Stimulated activated CD8-positive, alpha-beta memory T cell treated with anti-CD3 and anti-CD28 coated beads, Interleukin-15, amount 100 ng/mL, for 24 hours (primary cell): ENCODE measurements at places on chromosomes 2 and 18.

GRCh38 chr2:180416627-180417026, 409.5 kb upstream of the CWC22 start:
- DNase-seq, result no peak

- DNase-seq, result no peak
Observed at GRCh38 chr2:74620671-74621070, 27.5 kb downstream of the M1AP start.

DNA sequence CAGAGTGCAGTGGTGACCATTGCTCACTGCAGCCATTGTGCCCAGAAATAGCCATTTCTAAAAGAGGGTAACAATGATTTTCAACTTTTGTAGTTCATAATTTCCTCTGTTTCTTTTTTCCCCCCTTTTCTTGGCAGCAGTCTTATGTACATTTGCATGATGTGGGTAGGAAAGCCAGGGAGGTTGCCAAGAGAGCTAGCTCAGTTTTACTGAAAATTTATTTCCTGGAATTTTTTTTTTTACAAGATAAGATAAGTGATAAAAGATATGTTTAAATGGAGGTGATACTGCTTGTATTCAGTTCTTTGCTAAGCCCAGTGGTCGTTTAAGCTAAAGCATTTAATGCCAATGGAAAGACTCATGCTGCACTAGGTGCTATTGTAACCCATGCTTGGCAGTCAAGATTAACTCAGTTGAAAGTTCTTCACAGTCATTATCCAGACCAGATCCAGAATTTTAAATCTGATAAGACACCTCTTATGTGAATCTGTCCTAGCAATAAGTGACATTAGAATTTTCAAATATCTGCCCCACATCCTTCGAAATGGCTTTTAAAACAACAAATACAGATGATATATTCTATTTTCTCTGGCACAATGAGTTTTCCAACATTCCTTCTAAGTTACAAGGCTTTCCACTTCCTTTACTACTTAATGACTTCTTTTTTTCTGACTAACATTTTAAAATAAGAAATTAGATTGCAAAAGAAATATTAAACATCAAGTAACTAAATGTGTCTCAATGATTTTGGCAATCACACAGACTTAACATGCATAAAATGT, 4.4 kb upstream of the ATP8B1 start:
- no peak for DNase-seq

DNA sequence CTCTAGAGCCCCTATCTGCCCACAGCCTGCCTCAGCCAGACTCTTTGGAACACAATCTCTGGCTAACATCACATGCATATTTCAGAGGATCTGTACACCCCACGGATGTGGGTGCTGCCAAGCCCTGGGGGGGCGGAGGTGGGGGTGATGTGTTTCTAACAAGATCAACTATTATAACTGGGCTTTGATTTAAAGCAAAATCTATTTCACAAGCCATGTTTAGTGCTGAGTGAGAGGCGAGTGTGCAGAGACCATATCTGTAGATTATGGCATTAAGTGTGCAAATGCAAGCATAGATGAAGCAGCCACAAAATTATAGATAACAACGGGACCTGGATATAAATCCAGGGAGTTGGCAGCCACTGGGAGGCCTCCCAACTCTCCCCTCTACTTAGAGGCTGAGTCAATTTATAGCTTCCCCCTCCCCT, 135.8 kb upstream of the SMAD2 start:
- no peak for DNase-seq

GRCh38 chr2:64485961-64486360, 32.0 kb downstream of the LGALSL start:
- no peak for DNase-seq

DNA sequence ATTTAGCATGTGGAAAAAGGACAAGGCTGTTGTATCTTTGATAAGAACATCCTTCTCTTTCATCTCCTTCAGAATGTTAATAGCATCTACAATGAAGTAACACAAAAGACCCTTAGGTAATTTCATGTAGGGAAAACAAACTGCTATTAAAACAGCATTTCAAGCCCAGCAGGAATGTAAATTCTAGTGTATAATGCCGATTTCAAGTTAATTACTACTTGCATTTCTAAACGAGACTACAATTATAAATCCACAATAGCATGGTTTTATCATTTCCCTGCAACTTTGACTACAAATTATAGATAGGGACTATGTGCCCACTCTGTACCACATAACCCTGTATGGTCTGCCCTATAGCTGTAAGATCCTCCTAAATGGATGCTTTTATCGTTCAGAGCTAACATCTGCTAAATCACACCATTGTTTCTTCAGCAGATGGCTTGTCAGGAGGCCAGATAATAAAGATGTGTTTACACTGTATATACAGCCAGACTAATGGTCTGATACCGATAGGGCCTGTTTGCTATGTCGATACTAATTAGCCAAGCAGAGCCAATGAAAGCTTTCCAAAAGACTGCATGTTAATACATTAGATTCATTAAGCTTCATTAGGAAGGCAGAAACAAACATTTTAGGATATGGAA, 51.9 kb downstream of the LRPPRC start:
- DNase-seq, result no peak

DNA sequence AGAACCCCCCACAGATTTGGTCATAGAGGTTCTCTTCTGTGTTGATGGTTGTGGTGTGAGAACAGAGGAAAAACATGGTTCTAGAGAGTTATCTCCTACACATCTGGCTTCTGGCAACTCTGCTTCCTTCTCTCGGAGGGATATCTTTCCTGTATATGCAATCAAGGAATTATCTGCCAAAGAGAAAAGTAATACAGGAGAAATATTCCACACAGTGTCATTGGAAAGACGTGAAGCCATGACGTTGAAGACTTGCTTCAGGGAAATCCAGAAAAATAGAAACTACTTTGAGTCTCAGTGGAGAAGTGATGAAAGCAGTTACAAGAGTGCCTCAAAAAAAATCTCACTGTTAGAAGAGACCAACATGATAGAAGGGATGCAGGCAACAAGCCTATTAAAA, 78.5 kb downstream of the RAB31 start:
- DNase-seq, result no peak

- no peak for DNase-seq
Observed at GRCh38 chr2:21489080-21489479, 365.3 kb downstream of the TDRD15 start.

DNA sequence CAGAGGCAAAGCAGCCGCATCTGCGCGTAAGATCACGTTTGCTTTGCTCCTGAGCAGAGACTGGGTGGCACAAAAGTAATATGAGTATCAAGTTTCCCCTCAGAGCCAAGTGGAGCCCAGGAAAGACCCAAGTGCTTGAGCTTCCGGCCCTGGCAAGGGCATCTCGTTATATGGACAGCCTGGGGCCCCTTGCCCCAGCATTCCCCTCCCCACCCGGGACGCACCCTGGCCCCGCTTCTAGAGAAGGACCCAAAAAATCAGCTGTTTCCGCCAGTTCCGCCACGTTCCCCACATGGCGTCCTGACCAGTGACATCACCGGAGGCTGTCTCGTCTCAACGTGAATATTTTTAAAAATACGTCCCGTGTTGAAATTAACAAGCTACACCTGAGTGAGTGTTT, 135.1 kb downstream of the NFATC1 start:
- no peak for DNase-seq

DNA sequence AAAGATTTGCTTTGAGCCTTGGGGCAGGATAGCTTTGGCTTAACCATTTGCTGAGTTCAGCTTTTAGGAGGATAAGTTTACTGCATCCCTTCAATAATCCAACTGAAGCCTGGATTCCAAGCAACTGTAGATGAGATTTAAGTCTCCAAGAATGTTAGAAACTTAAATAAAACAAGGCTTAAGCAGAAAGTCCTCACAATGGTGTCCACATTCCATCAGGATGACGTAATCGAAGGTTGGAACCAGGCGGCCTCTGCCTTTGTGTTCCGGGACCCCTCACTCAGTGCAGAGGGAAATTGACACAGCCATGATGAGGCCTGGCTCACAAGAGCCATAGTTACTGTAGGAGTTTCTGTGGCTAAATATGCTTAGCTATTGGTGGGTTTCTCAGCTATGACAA, 260.4 kb downstream of the LPIN1 start:
- no peak for DNase-seq

- no peak for DNase-seq
Observed at GRCh38 chr2:70785137-70785911, 5.1 kb downstream of the FIGLA start.

- DNase-seq, result no peak
Observed at GRCh38 chr18:1965016-1965415, 606.3 kb downstream of the METTL4 start.

DNA sequence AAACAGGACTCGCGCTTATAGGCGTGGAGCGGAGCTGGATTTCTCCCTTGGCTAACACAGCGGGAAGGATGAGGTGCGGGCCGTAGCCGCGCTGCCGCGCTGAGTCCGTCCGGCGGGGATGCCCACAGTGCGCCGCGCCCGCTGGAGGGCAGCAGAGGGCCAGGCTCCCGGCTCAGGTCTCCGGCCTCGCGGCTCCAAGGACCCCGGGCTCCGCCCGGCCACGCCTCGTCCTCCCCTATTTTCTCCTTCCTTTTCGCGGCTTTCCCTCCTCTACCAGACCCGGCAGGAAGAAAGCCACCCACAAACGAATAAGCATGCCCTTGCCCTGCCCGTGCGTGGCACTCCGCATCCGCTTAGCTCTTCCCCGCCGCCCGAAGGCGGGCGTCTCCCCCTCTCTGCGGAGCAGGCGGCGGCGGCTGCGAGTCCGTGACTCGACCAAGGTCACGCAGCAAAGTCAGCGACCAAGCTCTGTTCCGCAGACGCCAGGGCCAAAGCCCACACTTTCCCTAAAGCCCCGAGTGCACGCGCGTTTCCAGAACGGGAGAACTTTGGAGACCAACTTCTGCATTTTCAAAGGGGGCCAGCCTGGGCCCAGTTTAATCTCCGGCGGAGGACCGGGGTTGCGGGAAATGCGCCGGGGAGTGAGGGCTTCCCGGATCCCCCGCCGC, 48.5 kb downstream of the KCNIP3 start:
- DNase-seq, result peak; percentile 50

GRCh38 chr2:127125821-127126220, 18.9 kb upstream of the BIN1 start:
- no peak for DNase-seq

GRCh38 chr2:25215948-25216679, 47.7 kb upstream of the POMC start:
- peak; percentile 76 for DNase-seq

DNA sequence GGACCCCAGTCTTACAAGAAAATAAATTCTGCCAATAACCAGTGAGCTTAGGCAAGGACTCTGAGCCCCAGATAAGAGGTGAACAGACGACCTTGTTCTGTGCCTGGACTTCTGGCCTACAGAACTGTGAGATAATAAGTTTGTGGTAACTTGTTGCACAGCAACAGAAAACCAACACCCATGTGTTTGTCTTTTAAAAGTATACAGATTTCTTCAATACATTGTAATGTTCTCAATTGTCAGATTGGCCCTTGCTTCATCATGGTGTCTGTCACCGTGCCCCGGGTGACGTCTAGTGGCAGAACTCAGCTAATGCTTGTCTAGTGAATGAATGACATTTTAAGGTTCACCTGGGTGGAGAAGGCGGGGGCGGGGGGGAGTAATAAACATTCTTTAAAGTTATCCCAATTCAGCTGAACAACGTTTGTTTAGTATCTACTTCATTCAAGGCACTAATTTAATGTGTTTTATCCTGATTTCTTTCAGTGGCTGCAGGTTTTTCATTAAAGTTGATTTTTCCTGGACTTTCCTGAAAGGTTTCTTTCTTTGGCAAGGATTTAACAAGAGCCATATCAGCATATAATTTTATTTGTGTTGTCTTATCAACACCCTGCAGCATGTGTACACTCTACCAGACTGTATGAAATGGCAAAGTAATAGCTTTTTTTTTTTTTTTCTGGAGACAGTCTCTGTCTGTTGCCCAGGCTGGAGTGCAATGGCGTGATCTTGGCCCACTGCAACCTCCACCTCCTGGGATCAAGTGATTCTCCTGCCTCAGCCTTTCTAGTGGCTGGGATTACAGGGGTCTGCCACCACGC, 123.8 kb upstream of the DLX2 start:
- no peak for DNase-seq

DNA sequence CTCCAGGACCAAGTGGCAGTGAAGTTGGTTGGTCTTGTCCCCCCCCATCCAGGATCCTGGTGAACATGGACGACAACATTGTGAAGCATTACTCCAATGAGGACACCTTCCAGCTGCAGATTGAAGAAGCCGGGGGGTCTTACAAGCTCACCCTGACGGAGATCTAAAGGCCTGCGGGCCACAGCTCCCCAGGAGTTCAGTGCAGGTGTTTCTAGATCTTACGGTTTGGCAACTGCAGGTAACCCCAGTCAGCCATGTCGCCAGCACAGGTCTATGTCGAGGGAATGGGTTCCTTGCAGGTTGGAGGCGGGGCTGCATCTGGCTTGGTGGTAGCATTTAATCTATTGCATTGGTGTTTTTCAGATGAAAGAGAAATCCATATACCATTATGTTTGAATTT, 42.8 kb upstream of the KLF11 start:
- no peak for DNase-seq

GRCh38 chr2:28355521-28356094, 37.0 kb upstream of the FOSL2 start:
- no peak for DNase-seq

DNA sequence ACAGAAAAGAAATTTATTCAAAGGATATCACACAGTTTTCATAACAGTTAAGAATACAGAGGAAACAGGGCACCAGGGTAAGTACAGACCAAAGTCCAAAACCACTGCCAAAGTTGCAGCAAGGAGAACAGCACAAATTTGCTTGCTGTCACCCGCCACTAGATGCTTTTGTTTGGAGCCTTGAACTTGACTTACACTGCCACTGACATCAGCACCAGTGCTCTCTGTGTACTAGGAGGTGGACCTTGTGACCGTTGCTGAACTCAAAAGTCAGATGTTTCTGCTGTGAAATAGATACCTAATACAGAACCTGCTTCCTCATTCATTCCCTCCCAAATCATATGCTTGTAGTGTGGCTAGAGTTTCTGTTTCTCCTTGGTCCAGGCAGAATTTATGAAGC, 578.3 kb upstream of the TMEFF2 start:
- no peak for DNase-seq

- no peak for DNase-seq
Observed at GRCh38 chr2:20511130-20511529, 64.3 kb downstream of the RHOB start.

DNA sequence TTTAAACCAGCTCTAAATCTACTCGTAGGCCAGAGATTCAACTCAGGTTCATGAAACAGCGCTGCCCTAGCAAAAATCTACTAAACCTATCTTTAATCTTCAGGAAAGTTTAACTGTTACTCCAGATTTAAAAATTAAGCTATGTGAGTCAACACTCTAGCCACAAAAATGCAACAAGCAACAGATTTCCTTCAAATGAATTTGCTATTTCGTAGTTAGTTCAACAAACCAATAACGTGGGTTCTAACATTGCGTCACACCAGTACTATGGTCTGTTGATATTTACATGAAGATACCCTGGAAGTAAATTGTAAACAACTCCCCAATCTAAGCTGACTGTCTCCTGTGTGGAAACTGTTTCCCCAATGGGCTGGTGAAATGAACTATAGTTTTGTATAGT, 71.2 kb downstream of the FIGN start:
- no peak for DNase-seq

- DNase-seq, result no peak
Observed at GRCh38 chr2:100352521-100352920, 30.2 kb upstream of the LONRF2 start.
